Memory B cell (primary cell): ENCODE measurements at places on chromosomes 7 and 10.

DNA sequence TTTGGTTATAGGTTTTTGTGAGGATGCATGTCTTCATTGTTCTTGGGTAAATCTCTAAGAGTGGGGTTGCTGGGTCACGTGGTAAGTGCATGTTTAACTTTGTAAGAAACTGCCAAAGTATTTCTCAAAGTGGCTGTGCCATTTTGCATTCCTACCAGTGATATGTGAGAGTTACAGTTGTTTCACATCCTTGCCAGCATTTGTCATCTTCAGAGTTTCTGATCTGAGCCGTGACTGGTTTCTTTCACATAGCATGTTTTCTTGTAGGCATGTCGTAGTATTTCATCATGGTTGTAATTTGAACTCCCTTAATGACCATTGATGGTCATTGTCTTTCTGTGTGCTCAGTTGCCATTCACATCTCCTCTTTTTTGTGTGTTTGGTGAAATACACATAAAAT lies 286.0 kb downstream of the RNLS start:
- H3K4me1 ChIP-seq: peaks cover 12% of the 10 kb centered on the region
- DNase-seq: no peak
- H3K27ac ChIP-seq: no peak overlapping the region
- no peak overlapping the region for H3K4me3 ChIP-seq
- peaks cover 1% of the 10 kb centered on the region for H3K36me3 ChIP-seq

GRCh38 chr7:133514551-133514950 lies 261.7 kb downstream of the EXOC4 start:
- no peaks in the 10 kb centered on the region for H3K4me1 ChIP-seq
- H3K27me3 ChIP-seq: no peaks in the 10 kb centered on the region
- H3K4me3 ChIP-seq: no peak overlapping the region
- no peak overlapping the region for H3K27ac ChIP-seq
- no peak for DNase-seq

DNA sequence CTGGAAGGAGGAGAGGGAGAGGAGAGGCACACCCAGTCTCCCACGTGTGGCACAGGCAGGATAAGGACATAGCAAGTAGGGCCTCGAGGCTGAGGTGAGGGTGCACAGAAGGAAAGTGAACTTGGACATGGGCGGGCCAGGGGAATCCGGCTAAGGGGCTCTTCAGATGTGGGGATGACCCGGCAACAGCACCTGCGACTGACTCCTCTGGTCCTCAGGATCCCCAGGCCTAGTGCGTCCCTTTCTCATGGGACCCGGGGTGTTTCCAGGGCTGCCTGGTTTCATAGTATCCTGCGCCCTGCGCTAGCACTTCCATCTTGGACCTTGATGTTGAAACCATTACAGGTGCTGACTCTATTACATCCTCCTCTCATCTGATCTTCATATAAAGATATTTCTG lies 96.1 kb upstream of the LYZL2 start:
- H3K27ac ChIP-seq: no peak overlapping the region
- no peak overlapping the region for H3K4me3 ChIP-seq
- DNase-seq: no peak
- H3K36me3 ChIP-seq: no peaks in the 10 kb centered on the region
- peaks cover 14% of the 10 kb centered on the region for H3K27me3 ChIP-seq
- H3K4me1 ChIP-seq: peaks cover 16% of the 10 kb centered on the region

DNA sequence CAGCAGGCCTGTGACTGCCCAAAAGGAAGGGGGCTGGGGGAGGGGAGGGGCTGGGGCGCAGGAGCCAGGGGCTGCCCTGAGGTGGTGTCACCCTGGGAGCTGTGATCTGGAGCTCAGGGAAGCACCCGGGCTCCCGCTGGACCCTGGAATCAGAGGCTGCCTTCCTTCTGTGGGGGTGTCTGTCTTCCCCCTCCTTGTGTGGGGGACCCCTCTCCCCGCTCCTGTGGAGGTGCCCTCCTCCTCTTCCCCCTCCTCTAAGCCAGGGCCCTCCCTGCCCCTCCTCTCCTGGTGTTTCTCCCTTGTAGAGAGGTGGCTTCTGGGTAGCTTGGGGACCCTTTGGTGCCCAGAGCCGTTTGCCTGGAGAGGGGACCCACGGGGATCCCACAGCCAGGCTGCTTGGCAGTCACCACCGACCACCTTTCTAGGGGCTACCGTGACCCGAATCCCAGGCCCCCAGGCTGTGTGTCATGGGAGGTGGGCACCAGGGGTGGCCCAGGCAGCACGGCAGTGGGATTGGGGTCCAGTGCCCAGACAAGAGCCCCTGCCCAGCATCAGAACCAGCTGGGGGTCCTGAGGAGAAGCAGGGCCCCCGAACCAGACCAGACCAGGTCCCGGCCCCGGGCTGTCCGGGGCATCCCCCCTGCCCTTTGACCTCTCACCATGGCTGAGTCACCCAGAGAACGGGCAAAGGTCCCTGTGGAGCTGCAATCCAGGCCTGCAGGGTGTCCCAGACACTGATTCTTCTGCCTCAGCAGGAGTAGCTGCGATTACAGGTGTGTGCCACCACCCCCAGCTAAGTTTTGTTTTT lies 741 bp downstream of the PRAP1 start:
- H3K4me3 ChIP-seq: no peak overlapping the region
- no peak overlapping the region for H3K27ac ChIP-seq
- peaks cover 9% of the 10 kb centered on the region for H3K4me1 ChIP-seq
- H3K27me3 ChIP-seq: peaks cover 19% of the 10 kb centered on the region
- no peak for DNase-seq

DNA sequence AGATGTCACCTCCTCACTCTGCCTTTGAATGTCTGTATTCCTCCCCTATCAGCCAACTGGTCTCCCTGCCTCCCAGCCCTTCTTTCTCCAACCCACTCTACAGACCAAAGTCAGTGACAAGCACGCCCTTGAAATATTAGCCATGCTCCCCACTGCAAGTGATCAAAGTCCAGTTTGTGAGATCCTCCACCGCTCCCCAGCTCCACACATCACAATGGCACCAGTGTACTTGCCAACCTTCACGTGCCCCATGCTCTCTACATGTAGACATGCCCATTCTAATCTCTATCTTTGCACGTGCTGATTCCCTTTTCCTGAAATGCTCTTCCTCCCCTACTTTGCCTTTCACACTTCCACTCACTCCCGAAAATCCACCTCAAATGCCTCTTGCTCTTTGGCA lies 150.9 kb downstream of the GRID1 start:
- H3K27ac ChIP-seq: no peak overlapping the region
- H3K4me1 ChIP-seq: no peaks in the 10 kb centered on the region
- H3K36me3 ChIP-seq: no peaks in the 10 kb centered on the region
- H3K4me3 ChIP-seq: no peak overlapping the region
- DNase-seq: no peak
- peaks cover 10% of the 10 kb centered on the region for H3K27me3 ChIP-seq

DNA sequence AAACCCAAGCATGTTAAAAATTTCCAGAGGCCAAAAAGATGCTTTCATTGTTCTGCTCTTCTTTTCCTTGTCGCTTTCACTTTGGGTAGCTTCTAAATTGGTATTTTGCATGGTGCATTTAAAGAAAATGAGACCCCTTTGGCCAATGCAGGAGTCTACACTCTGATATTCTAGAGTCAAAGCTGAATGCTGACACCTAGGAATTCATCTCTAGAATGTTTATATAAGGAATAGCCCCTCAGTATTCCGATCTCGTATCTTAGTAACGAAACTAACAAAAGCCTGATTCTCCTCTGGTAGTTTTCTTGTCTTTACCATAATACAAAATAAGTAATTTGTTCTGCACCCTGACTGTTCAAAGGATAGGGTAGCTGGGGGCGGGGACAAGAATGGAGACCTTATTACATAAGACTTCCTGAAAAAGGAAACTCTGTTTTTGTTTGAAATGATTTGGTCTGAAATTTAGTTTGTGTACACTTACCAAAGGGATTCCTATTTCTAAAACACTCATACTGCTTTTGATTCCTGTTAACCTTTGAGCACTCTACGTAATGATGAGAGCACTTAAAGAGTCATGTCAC lies 17.1 kb downstream of the IKZF1 start:
- peak overlapping the region; percentile 21 for H3K4me3 ChIP-seq
- peaks cover 51% of the 10 kb centered on the region for H3K4me1 ChIP-seq
- peaks cover 24% of the 10 kb centered on the region for H3K36me3 ChIP-seq
- DNase-seq: no peak
- H3K27me3 ChIP-seq: no peaks in the 10 kb centered on the region

DNA sequence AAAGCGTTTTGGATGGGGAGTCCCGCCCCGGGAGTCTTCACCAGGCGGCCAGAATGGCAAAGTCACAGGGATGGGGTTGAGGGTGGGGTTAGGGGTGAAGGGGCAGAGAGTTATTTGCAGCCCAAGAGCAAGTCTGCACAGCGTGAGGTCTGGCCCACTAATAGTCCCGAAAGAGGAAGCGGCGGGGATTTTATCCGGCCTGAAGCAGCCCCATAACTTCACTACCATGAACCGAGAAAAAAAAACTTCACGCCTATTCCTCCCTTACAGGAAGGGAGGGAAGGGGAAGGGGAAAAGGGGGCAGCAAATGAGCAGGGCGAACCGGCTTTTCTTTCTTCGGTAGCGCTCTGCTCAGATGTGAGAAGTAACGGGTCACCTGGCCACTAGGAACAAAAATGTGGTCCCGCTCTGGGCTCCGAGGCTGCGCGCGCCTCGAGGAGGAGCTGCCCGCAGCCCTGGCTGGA lies 712 bp downstream of the ITPRIP start:
- peak overlapping the region; percentile 95 for H3K27ac ChIP-seq
- peak; percentile 39 for DNase-seq
- H3K27me3 ChIP-seq: no peaks in the 10 kb centered on the region
- peak overlapping the region; percentile 99 for H3K4me3 ChIP-seq
- H3K36me3 ChIP-seq: peaks cover 3% of the 10 kb centered on the region
- peaks cover 35% of the 10 kb centered on the region for H3K4me1 ChIP-seq
